ENCODE measurements at places on chromosomes 12 and 14.
A peak's percentile ranks its signal among the peaks of the same experiment; 100 is the strongest.

- DNase-seq: no peak
Observed at GRCh38 chr12:26113181-26113654, 11.6 kb downstream of the BHLHE41 start.

DNA sequence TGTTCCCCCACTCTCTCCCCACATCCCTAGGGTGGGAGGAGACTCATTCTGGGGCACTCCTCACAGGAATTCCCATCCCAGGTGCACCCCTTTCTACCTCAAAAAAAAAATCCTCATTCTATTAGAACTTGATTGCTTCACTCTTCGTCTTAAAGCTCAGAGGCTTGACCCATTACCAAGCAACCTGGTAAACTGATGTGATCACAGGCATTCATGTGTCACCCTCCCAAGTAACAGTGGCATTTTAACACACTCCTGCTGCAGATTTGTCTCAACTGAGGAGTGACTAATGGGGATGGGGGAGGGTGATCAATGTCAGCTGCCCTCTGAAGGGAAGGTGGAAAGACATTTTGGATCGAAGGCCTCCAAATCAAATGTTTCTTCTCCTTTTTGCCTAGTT is 78.1 kb upstream of the PTHLH start:
- DNase-seq: no peak

DNA sequence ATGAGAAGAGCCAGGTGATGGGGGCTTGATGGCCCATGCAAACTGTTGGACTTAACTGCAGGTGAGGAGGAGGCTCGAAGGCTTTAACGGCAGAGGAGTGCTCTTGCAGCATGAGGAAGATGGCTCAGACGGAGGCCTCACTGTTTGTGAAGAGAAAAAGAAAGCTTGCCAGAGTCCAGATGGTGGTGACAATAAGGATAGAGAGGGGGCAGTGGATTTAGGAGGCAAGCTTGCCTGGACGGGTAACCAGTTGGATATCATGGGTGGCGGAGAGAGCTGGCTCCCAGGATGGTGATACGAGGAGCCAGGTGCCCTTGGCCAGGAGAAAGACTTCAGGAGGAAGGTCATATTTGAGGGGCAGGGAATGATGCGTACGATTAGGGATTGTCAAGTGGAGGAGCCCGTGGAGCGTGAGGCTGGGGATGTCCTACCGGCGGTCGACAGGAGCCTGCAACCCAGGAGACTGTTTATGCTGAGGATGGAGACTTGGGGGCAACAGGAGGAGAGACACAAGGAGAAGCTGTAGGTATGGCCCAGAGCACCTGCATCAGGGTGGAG is 71.8 kb downstream of the CACNA1C start:
- no peak for DNase-seq

- peak; percentile 66 for DNase-seq
Observed at GRCh38 chr12:115598871-115599811, 678.4 kb downstream of the MED13L start.

DNA sequence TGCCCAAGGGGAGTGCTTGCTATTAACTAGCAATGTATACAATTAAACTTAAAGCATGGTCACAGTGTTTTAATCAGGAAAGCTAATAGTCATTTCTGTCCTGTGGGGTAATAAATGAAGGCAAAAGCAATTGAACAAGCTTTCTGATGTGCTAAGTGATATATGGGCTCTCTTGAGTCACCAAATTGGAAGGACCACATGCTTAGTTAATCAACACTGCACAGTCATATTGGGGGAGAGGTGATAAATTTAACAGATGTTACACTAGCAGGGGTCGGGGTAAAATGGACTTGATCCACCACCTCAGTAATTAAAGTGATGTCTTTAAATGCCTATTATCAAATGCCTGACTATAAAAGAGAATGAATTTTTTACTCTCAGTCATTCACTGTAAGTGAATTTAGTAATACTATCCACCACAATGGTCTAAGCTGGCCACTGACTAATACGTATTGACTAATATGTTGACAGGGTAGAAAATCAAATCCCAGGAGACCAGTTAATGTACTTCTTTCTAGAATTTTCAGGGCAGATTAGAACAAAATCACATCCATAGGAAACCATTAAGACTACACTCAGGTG is 736.3 kb downstream of the RPS29 start:
- DNase-seq: no peak

GRCh38 chr14:79540394-79540793 is 670.9 kb downstream of the DIO2 start:
- DNase-seq: no peak

DNA sequence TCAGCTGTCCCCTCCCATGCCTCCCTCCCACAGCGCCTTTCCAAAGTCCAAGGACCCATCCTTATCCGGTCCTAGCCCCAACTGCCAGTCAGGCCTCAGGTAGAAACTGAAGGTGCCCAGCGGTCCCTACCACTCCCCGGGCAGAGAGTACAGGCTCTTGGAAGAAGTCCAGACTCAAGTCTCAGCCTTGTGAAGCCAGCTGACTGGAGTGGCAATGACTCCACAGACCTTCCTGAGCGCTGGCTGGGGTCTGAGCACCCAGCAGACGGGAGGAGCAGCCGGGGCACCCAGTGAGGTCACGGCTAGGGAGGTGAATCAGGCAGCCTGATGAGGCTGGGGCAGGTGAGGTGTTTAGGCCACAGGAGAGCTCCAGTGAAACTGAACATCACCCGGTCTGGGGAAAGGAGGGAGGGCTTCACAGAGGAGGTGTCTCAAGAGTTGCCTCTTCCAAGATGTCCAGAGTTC is 60.0 kb downstream of the ITPK1 start:
- no peak for DNase-seq

- DNase-seq: no peak
Observed at GRCh38 chr12:89319606-89320005, 32.7 kb downstream of the DUSP6 start.

DNA sequence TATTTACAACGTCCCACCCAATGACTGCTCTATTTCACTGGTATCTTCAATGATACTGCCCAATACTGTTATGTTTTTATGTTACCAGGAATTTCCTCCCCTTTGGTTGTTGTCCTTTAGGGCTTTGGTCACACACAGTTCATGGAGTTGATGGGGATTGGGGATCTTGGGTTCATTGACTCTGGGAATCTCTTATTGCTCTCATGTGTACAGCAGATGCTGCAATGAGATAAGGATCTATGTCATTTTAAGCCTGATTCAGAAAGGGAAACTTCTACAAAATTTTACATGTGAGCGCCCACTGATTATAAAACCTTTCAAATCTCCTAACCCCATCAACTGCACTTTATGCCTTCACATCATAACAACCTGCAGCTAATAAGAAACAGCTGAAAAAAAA is 67.2 kb downstream of the FAR2 start:
- no peak for DNase-seq
